ENCODE measurements at places on chromosomes 7 and 10.

GRCh38 chr7:18401757-18402156 is 93.8 kb upstream of the HDAC9 start:
- no peak for DNase-seq

GRCh38 chr7:5177060-5177459 is 13.0 kb upstream of the WIPI2 start:
- DNase-seq = peak; percentile 92

DNA sequence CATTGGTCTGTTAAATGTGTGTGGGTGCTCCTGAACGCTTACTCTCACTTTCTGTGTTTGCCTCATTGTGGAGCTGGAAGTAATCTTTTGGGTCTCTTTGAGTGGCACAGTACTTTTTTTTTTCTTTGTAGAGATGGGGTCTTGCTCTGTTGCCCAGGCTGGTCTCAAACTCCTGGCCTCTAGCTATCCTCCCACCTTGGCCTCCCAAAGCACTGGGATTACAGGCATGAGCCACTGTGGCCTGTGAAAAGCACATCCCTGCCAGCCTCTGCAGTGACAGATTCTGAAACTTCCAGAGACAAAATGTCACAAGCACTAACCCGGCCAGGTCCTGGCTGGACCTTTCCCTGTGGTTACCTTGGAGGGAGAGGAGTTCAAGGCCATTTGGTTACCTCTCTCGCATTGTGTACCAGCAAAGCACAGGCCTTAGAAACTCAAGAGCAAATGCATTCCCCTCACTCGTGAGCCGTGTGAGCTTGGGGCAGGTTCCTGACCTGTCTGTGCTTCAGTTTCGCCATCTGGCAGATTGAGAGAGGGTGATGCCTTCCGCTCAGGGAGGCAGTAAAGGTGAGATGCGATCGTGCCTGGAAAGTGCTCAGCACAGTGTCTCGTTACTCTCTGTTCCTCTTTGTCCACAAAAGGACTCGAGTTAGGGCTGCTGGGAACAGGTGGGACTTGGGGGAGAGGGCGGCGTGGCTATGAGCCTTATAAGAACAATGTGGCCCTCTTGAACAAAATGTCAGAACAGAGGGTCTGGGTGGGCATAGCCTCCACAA is 72.6 kb upstream of the SEPHS1 start:
- no peak for DNase-seq

GRCh38 chr10:90417029-90417428 is 440.8 kb downstream of the HTR7 start:
- DNase-seq = peak; percentile 87

DNA sequence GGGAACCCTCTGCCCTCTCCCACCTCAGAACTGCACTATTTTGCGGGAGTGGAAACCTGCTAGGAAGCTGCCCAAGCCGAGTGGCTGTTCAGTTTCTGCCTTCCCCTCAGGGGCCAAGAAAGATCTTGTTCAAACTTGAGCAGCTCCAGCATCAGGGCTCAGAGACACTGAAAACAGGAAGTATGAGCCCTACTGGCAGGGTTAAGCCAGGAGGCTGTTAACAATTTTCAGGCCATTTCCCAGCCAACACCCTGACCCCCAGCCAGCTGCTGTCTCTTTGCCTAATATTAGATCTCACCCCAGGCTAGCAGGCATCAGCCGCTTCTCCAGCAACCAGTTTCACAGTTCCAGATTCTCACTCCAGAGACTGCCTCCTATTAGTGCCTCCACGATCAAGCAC is 9.2 kb downstream of the PLAU start:
- peak; percentile 29 for DNase-seq

DNA sequence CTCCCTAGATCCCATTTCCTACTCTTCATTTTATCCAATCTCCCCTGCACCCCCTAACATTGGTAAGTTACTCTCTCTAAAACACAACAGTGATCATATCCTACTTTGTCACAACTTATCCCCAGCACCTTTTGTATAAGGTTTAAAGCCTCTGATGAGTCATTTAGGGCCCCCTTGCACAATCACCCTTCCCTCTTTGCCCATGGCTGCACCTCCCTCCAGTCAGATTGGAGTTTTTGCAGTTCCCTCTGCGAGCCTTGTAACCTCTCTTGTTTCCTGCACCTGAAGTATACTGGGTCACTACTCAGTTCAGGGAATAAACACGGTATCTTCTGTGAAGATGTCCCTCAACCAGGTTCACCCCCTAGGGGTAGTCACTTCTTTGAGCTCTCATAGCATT is 55.9 kb upstream of the ADRB1 start:
- peak; percentile 80 for DNase-seq

DNA sequence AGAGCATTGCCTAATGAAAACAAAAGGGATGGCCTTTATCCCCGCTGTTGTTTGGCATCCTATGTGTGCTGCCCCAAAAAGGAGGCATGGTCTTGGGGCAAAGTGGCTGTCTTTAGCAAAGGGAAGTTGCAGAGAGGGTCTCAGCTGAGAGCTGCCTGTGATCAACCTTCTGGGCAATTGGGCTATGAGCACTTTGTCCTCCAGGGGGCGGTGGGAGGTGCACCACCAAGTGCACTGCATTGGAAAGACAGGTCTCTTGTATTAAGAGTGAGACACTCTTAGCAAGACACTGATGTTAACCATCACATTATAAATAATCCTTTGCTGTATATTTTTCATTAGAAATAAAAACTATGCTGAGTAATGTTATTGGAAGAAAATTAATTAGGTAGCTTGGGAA is 314.8 kb downstream of the POM121L12 start:
- no peak for DNase-seq

DNA sequence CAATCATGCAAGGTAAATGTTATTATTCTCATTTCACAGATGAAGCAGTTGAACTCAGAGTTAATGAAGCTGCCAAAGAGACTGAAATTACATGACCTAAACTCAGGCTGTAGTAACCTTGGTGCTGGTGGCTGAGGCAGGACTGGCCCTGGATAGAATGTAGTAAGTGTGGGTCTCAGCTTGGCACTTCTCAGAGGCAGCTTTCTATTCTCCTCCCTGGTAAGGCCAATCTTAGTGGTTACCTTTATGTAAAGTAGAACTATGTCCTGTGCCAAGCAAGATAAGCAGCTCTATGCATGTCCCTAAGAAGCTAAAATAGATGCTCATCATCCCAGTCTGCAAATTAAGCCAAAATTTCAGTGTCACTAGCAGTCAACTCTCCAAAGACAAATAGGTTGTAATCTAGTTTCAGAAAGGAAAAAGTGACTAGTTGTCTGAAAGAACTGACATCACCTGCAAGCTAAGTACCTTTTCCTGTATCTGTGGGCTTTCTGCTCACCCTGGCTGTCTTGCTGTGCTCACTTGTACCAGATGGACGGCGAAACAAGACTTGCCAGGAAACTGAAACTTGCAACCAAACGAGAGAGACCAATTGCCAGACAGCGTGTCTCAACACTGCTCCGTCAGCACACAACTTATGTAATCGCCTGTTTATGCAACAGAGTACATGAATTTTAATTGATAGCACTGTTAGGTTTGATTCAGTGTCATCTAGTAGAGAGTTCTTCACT is 43.7 kb downstream of the CH25H start:
- DNase-seq = peak; percentile 42

DNA sequence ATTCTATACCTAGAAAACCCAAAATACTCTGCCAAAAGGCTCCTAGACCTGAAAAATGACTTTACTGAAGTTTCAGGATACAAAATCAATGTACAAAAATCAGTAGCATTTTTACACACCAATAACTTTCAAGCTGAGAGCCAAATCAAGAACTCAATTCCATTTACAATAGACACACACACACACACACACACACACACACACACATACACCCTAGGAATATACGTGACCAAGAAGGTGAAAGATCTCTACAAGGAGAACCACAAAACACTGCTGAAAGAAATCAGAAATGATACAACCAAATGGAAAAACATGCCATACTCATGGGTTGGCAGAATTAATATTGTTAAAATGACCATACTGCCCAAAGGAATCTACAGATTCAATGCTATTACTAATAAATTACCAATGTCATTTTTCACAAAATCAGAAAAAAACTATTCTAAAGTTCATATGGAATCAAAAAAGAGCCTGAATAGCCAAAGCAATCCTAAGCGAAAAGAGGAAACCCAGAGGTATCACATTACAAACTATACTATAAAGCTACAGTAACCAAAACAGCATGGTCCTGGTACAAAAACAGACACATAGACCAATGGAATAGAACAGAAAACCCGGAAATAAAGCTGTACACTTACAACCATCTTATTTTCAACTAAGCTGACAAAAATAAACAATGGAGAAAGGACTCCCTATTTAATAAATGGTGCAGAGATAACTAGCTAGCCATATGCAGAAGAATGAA is 122.0 kb downstream of the MICU1 start:
- DNase-seq = no peak

DNA sequence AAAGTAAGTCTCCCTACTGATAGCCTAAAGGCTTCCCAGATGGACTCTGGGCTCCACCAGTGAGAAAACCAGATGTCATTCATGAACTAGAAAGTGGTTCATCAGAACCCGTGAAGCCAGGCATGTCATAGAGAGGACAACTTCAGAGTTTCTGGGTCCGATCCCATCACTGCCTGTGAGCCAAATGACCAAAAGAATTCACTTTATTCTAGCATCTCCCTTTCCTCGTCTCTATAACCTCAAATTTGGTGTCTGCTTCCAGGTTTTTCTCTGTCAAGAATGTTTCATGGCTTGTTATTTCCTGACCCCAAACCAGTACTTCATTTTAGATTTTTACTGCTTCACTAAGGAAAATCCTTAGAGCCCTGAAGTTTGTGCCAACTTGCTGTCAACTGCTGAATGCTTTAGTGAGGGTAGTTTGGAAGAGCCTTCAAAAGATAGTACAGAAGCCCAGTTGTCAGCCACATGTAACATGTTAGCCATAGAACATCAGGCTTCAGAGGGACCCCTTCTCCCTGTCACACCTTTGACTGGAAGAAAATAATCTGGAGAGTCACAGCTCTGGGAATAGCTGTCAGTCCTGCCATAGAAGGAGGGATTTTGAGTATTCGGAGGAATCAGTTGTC is 34.0 kb downstream of the ITGB8 start:
- no peak for DNase-seq

DNA sequence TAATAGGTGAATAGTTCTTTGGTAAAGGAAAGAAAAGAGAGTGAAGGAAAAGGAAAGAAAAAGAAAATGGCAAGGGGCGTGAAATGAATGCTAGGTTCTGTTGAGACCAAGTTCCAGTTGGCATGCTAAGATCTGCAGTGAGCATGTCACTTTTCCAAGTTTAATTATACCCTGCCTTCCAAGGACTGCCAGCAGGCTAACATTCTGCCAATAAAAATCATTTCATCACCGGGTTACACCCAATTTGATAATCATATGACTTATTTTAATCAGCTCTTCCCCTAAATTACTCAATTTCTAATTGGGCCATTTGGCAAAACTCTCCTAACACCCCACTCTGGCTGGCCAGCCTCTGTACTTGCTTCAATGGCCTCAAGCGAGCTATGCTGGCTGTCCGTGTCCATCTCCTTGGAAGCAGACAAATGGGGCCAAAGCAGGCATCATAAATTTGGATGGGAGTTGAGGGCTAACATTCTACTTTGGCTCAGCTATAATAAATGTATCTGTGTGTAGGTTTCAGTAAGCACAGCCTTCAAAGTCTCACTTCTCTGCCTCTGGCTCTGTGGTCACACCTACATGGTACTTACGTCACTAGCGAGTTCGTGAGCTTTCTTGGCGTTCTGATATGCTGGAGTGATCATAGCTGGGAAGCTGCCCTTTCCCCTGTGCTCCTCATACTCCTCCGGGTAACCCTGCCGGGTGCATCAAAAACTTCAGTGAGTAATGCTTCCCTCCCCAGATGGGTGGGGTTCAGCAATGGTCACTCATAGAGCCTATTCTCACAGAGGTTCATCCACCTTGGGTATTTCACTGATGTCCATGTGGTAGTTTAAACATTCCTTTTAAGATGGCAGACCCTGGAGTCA is 17.3 kb downstream of the NRAP start:
- DNase-seq = no peak

- no peak for DNase-seq
Observed at GRCh38 chr7:90551036-90551435, 45.1 kb upstream of the CDK14 start.

DNA sequence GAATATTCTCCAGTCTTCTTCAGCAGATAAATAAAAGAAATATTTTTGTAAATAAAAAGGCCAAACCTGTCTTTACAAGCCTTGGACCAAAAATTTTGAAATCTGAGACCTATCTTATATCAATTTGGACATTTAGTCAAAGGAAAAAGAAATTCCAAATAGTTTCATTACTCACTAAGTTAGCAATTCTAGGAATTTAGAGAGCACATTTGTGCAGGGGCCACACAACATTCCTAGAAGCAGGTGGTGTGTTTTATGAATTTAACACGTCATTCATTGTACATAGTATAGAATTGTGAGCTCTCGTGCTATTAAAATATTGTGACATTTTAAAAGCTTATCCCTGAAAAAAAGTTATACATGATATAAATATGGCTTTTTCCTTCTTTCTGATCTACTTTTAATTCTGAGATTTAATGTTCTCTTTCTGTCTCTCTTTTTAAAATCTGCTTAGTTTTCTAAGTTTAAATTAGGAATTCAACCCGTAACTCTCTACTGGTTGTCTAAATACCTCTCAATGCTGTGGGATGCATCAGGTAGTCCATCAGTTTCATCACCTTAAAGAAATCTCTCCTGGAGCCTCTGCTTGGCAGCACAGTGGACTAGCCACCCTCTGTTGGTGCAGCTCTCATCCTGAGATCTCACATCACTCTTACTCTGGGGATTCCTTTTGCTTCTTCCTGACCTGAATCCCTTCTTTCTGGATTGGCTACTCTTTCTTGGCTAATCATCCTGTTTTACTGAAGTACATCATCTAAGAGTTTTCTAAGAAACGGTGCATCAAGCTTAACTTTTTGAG is 124.5 kb downstream of the SEMA3E start:
- no peak for DNase-seq

DNA sequence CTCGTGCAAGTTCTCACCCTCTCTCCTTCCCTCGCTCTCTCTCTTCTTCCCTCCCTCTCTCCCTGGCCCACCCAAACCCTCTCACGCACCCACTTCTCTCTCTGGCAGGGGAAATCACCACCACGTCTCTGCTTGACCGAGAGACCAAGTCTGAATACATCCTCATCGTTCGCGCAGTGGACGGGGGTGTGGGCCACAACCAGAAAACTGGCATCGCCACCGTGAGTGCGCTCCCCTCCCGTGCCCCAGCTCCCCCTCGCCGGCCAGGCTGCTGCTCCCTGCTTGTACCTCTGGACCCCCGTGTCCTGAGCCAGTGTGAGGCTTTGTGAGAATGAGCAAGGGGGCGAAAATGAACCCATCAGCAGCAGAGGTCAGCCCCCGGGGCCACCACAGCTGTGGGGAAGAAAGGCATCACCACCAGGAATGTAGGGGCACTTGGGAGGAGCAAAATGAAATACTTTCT is 25.5 kb downstream of the C10orf105 start:
- no peak for DNase-seq

GRCh38 chr7:55556031-55556430 is 16.3 kb downstream of the VOPP1 start:
- DNase-seq = no peak

Data from foreskin fibroblast (primary cell).